Breast epithelium (tissue), 4 donors: ENCODE measurements at places on chromosomes 3 and 15.
A peak's percentile ranks its signal among the peaks of the same experiment; 100 is the strongest.

DNA sequence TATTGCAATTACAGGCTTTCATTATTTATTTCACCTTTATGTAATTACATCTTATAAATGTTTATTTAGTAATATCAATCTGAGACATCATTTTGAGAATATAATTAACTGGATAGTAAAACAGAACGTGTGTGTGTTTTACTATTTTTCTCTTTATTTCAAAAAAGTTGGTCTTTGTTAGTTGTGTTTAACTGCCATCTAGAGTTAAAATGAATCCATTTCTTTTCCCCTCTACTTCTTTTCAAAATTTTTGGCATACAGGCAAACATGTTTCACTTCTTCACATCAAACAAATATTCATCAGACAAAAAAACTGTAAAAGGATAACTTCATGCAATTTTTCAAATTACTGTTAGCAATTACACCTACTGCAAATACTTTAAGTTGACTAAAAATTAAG is 61.1 kb downstream of the FEZF2 start:
- DNase-seq, result no peak
- H3K27ac ChIP-seq, result no peak overlapping the region
- no peaks in the 10 kb centered on the region for H3K4me1 ChIP-seq
- no peaks in the 10 kb centered on the region for H3K36me3 ChIP-seq
- no peak overlapping the region for H3K4me3 ChIP-seq
- H3K27me3 ChIP-seq, result no peaks in the 10 kb centered on the region

GRCh38 chr3:184336547-184337398 is 627 bp upstream of the FAM131A start:
- peaks cover 11% of the 10 kb centered on the region for H3K4me1 ChIP-seq
- H3K4me3 ChIP-seq, result peak overlapping the region; percentile 87
- H3K36me3 ChIP-seq, result peaks cover 5% of the 10 kb centered on the region
- peak overlapping the region; percentile 98 for H3K27ac ChIP-seq
- no peaks in the 10 kb centered on the region for H3K27me3 ChIP-seq
- no peak for DNase-seq

DNA sequence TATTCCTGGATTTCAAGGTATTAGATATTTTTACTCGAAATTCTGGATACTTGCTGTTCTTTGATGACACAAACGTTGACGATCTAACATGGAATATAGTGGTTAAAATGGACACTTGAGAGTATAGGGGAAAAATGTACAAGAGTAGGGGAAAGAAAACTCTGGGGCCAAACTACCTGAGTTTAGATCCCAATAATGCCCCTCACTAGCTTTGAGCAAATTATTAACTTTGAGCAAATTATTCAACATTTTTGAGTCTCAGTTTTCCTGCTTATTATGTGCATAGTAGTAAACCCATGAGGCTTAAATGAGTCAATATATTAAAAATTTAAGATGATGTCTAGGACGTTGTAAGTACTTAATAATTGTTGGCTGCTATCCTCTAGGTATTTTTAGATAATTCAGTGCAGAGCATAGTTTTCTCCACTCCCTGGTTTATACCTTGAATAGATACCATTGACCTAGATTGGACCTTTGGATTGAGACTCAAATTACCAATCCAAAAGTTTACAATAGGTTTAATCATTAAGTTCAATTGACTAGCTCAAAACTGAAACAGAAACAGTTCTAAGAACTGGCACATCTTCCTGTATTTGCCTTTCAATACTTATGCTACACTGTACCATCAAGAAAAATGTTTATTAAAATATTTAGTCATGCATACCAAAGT is 4.5 kb downstream of the ADGRG7 start:
- no peaks in the 10 kb centered on the region for H3K4me1 ChIP-seq
- no peaks in the 10 kb centered on the region for H3K27me3 ChIP-seq
- no peaks in the 10 kb centered on the region for H3K36me3 ChIP-seq
- no peak overlapping the region for H3K4me3 ChIP-seq
- no peak overlapping the region for H3K27ac ChIP-seq

GRCh38 chr3:195139091-195139875 is 131.7 kb downstream of the XXYLT1 start:
- no peak overlapping the region for H3K27ac ChIP-seq
- H3K36me3 ChIP-seq, result no peaks in the 10 kb centered on the region
- H3K27me3 ChIP-seq, result no peaks in the 10 kb centered on the region
- peak overlapping the region; percentile 22 for H3K4me3 ChIP-seq
- no peak for DNase-seq

DNA sequence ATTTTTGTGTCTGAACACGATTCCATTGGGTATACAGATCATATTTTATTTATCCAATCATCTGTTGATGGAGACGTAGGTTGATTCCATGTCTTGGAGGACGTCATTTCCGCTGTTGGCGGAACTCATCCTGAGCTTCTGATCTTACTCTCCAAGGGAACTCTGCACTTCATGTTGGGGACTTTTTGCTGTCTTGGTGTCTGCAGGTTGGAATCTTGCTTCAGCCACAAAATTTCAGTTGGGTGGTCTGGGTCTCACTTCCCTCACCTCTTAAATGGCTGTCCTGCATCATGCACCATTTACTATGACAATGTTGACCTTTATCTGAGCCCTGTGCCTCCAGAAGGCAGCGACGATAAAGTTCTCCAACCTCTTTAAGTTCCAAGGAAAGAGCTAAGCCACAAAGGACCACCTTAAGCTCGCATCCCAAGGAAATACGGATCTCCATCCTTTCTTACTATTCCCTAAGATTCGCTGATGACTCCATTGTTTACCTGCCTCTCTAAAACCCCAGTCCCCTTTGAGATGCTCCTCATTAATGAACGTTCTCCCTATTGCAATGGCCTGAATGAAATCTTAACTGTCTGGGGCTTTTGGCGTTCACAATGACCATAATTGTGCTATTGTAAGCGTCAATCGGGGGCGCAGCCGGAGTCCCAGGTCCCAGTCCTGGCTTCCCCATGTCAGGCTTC is 23.1 kb upstream of the RNU6-1 start:
- no peaks in the 10 kb centered on the region for H3K36me3 ChIP-seq
- DNase-seq, result no peak
- no peak overlapping the region for H3K27ac ChIP-seq
- no peaks in the 10 kb centered on the region for H3K27me3 ChIP-seq
- no peaks in the 10 kb centered on the region for H3K4me1 ChIP-seq

DNA sequence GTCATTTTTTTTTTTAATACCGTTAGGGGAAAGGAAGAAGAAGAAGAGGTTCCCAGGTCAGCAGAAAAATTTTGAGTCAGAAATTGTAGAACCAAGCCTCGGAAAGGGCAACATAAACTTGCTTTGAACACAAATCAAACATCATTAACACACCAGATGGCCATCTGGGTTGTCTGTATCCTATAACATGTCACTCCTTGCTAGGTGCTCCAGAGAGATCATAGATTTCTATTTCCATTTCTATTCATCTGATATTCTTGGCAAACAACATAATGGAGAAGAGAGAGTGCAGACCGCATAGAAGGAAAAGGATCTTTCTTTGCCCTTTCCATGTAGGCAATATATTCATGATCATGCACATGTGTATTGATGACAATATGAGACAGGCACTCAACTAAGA is 129.5 kb upstream of the STT3B start:
- no peak overlapping the region for H3K27ac ChIP-seq
- DNase-seq, result no peak
- H3K36me3 ChIP-seq, result no peaks in the 10 kb centered on the region
- H3K27me3 ChIP-seq, result no peaks in the 10 kb centered on the region
- no peaks in the 10 kb centered on the region for H3K4me1 ChIP-seq

DNA sequence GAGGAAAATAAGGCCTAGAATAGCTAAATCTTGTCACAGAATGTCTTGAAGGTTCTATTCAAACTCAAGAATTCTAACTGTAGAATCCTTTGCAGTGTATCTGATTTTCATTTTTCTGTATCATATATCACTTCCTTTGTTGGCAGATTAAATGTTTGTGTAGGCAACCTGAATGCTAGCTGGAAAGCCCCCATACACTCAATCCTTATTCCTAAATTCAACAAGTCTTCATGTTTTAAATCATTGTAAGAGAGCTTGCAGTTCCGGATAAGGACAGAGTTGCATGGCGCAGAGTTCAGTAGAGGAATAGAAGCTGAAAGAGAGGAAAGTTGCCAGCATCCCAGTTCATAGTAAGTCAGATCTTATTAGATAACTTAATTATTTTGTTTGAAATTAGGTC is 242.0 kb upstream of the SEMA6D start:
- no peaks in the 10 kb centered on the region for H3K36me3 ChIP-seq
- no peaks in the 10 kb centered on the region for H3K27me3 ChIP-seq
- no peak for DNase-seq
